ENCODE measurements at places on chromosomes 1 and 21.

GRCh38 chr21:29434081-29434480, 135.4 kb downstream of the BACH1 start:
- no peak for DNase-seq

DNA sequence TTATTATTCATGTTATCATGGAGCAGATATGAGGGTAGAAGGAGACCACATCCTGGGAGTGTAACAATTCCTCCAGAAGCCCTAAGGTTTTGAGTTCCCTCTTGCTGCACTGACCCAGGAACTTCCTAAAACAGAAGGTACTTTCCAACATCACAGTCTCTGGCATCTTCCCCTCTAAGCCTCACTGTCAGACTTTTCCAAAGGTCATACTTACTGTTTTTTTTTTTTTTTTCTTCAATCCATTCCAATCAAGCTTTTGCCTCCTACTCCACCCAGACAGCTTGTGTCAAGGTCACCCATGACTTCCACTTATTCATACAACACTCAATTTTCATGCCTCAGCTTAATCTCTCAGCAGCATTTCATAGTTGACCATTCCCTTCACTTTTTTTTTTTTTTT, 18.4 kb upstream of the UQCRHL start:
- no peak for DNase-seq

- DNase-seq, result no peak
Observed at GRCh38 chr1:30668024-30668423, 55.4 kb downstream of the MATN1 start.

- DNase-seq, result no peak
Observed at GRCh38 chr21:15534450-15534886, 195.3 kb upstream of the USP25 start.

DNA sequence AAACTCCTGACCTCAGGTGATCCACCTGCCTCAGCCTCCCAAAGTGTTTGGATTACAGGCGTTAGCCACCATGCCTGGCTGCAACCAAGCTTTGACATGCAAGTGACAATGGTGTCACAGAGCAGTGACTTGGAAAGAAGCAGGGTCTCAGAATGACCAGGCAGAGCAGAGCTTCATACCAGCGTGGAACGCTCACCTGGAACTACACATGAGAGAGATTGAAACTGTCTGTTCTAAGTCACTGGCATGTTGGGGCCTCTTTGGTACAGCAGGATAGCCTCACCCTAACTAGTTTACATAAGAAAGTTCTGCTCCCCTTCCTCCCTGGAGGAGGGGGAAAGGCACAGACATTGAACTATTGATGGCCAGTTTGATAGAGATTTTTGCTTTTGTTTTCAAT, 47.5 kb upstream of the ITPKB start:
- DNase-seq, result no peak

DNA sequence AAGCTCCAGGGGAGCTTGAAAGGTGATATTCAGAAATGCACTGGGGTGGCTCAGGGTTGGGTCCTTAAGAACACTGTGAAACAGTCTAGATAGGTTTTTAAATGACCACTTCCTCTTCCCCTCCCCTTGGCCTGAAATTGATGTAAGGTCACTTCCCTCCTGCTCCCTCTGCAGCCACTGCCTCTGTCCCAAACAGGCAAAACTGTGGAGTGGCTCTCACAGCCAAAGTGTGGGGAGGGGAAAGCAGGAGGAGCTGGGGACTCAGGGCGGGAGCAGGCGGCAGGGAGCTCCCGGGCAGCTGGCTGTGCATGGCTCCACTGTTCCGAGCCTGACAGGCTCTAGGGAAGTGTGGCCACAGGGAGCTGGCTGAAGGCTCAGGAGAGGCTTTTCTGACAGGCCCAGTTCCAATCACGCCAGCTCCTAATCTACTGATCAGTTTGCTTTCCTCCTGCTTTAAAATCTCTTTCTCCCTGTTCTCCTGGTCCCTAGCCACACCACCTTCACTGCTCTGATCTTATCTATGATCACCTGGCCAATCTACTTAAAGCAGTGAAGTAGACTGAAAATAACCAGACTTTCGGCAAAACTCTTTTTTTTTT, 5.1 kb upstream of the CSRP1 start:
- DNase-seq, result no peak

DNA sequence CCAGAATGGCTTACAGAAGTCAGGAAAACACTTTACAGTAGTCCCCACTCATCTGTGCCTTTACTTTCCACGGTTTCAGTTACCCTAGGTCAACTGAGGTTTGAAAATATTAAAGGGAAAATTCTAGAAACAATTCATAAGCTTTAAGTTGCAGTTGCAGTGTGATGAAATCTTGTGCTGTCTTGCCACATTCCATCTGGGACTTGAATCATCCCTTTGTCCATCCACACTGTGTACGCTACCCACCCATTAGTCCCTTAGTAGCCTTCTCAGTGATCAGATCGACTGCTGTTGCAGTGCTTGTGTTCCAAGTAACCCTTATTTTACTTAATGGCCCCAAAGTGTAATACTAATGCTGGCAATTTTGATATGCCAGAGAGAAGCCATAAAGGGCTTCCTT, 30.5 kb downstream of the ZCCHC17 start:
- no peak for DNase-seq

DNA sequence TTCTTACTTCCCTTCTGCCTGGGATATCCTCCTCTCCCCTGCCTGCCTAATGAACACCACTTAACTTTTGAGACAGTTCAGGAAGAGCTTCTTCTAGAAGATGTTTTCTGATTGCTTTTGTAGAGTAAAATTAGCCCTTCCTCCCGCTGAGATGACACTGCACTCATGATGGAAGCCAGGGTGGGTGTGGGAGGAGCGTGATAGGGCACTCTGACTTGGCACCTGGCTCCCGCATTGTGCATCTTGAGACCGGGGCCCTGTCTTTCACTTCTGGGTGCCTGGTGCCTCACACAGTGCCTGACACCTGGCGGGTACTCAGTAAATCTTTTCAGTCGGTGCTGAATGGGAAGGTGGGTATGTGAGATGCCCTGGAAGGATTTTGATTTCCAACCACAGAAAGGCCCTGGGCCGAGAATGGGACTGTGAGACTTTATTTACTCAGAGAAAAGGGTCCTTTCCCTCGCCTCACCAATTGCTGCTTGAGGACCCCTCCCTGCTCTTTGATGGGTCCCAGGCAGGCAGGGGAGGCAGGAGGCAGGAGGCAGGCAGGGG, 6.8 kb downstream of the THEM5 start:
- DNase-seq, result no peak

- DNase-seq, result no peak
Observed at GRCh38 chr1:21579791-21580190, 70.6 kb downstream of the ALPL start.

DNA sequence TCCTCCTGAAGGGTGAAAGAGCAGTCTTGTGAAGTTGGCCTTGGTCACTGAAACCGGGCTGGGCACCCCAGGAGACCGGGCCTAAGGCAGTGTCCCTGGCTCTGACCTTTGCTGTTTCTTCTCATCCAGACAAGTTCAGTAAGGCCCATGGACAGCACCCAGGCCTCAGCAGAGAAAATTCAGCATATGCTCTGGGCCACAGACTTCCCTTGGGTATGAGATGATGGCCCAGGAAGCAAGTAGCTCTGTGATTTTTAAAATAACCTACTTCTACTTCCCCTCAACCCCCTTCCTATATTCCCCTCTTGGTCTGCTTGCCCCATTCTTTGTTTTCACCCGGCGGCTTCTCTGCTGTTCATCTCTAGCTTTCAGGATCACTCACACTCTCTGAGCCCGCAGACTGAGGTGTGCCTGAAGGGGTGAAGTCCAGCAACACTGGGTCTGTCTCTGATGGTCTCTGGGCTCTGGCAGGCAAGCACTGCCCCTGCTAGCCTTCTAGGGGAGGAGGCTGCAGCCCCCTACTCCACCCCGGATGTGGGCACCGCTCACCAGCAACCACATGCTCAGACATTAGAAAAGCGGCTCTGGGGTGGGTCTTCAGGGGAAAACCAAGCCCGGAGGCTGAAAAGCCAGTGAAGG, 2.9 kb upstream of the GPR25 start:
- no peak for DNase-seq

- no peak for DNase-seq
Observed at GRCh38 chr1:219699870-219700269, 87.0 kb upstream of the ZC3H11B start.

- no peak for DNase-seq
Observed at GRCh38 chr1:82492159-82492558, 691.4 kb downstream of the ADGRL2 start.

GRCh38 chr1:154970631-154971340, at the start of gene SHC1:
TSS of gene SHC1 (minus strand) at chr1:154970747. CDS start at chr1:154970526, 221 bp downstream.
- peak; percentile 78 for DNase-seq

DNA sequence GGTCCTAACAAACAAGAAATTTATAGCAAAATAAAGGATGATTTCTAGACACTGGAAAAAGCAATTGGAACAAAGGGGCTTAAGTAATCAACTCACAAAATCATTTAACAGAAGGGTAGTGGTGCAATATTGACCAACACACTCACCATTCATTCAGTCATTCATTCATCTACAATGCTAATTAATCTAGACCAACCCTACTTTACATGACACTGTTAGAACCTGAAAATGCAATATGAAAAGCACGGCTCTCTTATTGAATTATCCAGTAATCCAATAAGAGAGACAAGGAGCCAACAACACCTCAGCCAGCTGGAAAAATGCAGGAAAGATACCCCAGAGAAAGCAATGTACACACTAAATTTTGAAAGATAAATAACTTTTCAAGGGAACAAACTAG, 310.8 kb upstream of the NR5A2 start:
- no peak for DNase-seq

DNA sequence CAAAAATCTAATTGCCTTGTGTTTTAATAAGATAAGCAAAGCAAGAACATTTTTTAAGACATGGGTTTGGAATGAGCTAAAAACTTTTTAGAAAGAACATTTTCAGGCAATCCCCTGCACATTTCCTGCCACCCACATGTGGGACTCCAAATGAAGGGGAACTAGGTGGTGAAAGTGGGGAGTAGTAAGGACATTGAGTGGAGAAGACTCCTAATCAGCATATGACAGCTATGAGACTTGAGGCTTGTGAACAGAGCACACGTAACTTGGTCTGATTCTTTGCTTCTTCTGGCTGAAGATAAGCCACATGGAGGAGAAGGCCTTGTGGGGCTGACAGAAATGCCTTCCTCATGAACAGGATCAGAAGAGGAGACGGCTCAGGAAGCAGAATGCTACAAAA, 50.3 kb downstream of the FCER1A start:
- DNase-seq, result no peak

DNA sequence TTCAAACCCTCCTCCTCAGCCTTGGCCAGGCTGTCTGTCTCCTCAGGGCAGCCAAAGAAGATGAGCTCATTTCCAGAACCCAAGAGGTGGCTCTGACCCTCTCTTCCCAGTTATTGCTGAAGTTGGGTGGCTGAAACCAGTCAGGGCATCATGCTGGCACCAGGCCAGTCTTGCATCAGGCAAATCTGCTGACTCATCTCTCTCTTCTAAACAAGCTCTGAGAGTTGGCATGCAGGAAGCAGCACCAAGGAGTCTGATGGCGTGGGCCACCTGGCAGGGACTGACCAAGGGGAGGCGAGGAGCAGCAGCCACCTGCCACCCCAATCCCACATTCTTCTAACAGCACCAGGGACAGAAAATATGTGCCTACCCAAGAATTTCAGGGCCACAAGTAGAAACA, 104.8 kb upstream of the ATP1A1 start:
- no peak for DNase-seq

GRCh38 chr1:50681931-50682330, 258.7 kb upstream of the DMRTA2 start:
- DNase-seq, result no peak

GRCh38 chr1:113169591-113169990, 96.6 kb downstream of the LRIG2 start:
- no peak for DNase-seq

DNA sequence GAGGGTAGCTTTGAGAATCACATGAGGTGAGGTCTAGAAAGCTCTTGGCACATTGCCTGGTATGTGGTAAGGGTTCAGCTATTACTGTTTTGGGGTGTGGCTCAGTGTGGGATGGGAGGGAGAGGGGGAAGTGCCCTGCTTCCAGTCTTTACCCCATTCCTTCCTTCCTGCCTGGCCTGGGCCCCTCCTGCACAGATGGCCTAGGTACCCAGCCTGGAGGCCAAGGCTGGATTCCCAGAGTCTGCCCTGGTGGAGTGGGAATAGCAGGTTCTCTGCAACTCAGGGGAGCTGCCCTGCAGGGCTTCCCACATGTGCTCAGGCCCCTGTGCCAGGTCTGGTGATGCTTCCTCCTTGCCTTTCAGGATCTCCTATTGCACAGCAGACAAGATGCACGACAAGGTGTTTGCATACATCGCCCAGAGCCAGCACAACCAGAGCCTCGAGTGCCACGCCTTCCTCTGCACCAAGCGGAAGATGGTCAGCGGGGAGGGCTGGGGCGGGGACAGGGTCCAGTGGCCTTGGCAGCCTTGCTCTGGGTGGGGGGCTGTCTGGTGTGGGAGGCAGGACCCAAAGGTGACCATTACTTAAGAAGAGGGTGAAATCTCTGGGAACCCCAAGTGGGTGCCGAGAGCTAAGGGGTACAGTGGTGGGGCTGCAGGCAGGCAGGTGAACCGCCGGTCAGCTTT, 13.5 kb downstream of the LDLRAP1 start:
- DNase-seq, result no peak

GRCh38 chr1:77287535-77287934, 5.7 kb downstream of the AK5 start:
- no peak for DNase-seq

- DNase-seq, result no peak
Observed at GRCh38 chr21:38319781-38320180, 63.0 kb downstream of the KCNJ15 start.

- no peak for DNase-seq
Observed at GRCh38 chr1:48831120-48831978, 54.7 kb upstream of the BEND5 start.

DNA sequence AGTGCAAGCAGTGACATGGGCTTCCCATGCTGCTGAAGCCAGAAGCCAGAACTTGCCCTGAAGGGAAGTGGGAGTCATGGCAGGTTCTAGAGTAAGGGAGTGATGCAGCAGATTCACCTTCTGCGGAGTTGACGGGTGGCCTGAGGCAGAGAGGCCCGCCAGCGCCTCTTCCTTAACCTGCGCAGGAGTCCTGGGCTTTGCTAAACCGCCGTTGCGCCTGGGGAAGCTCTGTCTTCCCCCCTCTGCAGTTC, 67.3 kb downstream of the OBSCN start:
- no peak for DNase-seq

DNA sequence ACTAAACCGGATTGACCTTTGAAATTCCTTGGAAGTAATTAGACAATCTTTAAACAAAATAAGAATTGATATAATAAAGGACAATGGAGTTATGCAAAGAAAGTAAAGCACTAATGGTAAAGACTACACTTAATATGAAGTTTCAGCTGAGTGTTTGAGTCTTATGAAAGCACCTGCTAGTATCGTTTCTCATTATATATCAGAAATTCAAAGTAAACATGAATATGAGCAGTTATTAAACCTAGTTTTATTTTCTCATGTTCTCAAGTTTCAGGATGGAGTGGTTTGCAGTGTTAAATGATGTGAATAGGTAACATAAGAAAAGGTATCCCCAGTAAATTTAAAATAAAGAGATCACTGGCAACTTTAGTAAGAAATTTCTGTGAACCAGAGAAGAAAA, 188.6 kb downstream of the ZP4 start:
- no peak for DNase-seq

DNA sequence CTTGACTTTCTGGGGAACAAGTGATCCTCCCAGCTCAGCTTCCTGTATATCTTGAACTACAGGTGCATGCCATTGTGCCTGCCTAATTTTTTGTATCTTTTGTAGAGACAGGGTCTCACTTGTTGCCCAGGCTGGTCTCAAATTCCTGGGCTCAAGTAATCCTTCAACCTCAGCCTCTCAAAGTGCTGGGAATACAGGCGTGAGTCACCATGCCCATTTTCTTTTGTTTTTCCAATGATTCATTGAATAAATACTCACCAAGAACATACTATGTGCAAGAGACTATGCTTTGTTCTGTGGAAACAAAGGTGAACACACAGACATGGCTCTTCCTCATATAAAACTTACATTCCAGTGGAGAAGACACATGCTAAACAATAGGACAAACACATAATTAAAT, 407.8 kb upstream of the DAB1 start:
- no peak for DNase-seq
